ENCODE measurements at places on chromosomes 7 and 10.

DNA sequence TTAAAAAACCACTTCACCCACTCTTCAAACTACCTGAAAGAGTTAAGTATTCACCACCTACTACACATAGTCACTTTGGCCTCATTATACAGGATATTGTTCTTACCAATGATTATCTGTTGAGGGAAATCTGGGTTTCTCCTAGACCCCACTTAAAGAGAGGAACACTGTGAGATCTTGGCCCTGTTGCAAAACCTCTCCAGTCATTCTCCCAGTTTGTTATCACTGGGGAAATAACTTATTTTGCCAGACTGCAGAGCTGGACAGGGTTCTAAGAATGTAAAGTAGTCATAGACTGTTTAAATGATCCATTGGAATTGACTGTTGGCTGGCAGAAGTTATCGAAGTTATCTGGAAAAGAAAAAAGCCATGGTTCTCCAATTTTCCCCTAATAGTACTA is 143.8 kb downstream of the HGF start:
- no peak for DNase-seq

DNA sequence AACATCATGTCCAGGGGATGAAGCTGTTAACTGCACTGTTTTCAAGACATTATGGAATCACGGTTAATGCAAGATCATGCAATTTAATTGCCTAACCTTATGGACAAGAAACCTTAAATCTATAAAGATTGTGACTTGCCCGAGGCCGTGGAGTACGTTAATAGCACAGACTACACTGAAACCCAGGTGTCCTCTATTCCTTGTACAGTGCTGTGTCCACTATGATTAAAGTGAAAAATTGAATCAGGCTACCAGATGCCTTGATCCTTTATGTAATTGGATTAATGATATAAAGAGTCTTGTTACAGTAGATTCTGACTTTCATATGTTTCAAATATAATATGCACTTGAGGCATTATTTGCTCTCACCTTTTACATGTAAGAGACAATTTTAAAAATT is 33.9 kb upstream of the ETV1 start:
- no peak for DNase-seq

DNA sequence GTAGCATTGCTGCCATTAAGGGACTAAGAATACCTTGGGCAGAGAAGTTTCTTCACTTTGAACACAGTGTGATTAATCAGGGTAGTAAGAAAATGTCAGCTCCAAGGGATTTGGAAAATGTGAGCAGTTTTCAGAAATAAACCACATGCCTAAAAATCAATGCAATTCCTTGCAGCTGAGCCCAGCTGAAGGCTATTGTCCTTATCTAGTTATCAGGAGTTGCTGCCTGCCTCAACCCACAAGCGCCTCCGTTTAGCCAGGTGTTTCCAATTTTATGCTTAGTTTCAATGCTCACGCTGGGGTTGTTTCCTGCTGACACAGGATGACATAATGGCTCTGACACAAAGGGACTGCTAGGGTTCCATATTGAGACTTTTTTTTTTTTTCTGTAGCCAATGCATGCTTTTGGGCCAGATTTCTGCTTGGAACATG is 132.3 kb upstream of the ANK3 start:
- no peak for DNase-seq

DNA sequence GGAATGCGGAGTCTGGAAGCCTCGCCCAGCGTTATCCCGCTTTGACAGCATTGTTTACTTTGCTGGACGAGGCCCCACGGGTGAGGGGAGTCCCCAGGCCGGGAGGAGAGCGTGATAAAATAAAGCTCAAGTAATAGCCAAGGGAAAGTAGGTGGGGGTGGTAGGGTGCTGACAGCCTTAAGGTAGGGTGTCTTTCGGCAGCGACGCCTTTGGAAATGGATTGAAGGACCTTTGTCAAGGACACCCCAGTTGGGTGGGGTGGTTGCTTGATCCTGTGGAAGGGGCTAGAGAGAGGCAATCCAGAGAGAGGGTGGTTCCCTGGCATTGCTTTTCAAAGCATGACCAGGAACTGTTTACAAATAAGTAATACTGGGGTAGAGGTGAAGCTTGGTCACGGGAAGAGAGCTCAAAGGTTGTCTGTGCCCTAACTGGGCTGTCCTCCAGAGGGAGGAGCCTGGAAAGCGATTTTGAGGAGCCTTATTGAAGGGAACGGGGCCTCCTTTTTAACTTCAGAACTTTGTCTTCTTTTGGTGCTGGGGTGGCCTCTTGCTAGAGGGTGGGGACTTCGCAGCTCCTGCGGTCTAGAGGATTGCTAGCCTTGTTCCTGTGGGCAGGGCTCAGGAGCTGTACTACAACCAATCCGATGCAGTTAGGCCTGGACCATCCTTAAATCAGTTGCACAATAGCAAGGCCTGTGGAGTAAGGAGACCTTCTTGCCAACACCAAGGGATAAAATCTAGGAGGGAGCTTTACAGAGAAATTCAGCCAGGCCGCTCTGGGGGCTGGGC is 1.3 kb downstream of the EIF4EBP2 start:
- no peak for DNase-seq

- DNase-seq, result no peak
Observed at GRCh38 chr10:34918060-34918775, 103.1 kb upstream of the PARD3 start.

Data from T-cell (primary cell).